ENCODE measurements at places on chromosomes 7 and 10.

DNA sequence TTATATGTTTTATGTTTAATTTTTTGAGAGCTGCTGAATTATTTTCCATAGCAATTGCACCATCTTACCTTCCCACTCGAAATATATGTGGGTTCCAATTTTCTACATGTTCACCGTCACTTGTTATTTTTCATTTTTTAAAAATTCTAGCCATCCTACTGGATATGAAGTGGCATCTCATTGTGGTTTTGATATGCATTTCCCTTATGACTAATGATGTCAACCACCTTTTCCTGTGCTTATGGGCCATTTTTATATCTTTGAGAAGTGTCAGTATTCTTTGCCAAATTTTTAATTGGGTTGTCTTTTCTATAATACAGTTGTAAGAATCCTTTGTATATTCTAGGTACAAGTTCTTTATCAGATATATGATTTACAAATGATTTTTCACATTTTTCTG is 27.8 kb downstream of the NHLRC2 start:
- no peak for DNase-seq

DNA sequence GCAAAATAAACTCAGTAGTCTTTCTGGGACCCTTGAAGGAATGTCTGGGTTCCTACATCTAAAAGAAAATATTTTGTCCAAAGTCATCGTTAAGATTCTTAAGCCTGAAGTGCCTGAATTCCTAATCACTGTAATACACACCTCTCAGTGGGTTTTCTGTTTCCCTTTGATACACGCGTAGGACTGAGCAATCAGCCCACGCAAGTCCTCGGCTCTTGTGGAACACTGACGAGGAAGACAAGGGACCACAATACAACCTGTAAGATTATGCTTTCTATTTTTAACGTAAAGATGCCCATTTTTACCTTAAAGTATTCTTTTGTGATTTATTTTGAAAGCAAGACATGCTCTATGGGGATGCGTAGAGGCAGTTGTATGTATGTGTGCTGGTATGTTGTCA is 472.8 kb upstream of the CELF2 start:
- no peak for DNase-seq

DNA sequence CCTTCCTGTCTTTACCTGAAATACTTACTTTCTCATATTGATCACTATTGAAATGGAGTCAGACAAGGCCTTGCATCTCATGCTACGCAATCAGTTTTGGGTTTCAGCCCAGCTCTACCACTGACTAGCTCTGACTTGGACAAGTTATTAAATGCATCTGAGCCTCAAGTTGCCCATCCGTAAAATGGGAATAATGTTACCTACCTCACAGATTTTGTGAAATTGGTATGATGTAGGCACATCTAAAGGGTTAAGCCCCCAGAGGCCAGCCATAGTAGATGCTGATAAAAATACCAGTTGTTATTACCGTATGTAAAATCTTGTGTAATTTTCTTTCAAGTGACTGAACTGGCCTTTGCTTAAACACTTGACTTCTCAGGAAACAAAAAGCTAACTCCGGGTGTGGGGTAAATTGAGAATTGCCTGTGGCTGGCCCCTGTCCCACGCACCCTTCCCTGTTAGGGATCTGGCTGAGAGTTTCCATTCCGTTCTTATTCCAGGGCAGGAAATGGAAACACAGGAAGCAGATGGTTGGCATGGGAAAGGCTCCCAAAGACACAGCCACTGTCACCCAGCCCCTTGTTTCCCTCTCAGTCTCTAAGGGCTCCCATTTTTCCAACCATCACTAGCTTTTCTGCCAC is 7.5 kb downstream of the DUSP5 start:
- DNase-seq, result no peak

DNA sequence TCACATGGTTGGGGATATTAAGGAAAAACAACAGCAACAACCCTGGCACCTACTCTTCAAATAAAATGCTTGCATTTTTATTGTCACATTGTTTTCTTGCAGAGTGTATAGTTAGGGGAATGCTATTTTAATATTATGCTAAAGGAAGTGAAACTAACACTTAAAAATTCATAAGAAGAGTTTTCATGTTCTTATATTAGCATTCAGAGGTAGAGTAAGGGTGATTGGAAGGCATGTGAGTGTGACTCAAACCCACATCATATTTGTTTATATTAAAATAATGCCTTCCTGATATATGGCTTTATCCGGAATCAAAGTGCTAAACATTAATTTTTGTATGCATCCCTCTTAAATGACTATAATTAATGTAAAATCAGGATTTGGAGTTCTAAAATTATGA is 59.8 kb upstream of the TES start:
- DNase-seq, result no peak

DNA sequence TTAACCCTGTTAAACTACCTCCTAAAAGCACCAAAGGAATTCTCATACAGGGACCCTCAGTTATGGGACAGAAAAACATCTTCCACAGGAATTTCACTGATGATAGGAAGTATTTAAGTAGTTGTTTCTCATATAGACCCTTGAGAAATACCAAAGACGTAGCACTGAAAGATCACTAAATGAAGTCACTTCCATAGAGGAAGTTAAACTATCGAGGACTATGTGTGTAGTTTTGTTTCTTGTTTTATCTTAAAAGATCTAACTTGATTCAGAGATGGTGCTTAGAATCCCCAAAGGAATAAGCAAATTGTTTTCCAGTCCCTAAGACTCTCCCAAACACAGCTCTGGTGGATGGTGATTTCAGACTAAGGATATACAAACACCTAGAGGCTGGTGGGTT is 94.8 kb upstream of the AFAP1L2 start:
- no peak for DNase-seq

GRCh38 chr7:24825931-24826661 is 68.8 kb upstream of the GSDME start:
- no peak for DNase-seq

- peak; percentile 38 for DNase-seq
Measured at GRCh38 chr10:112389271-112389822, 15.4 kb downstream of the ACSL5 start.
